ENCODE measurements at places on chromosomes 16 and 17.
A peak's percentile ranks its signal among the peaks of the same experiment; 100 is the strongest.

GRCh38 chr17:18231164-18231563, 5.7 kb downstream of the LLGL1 start:
- no peak for DNase-seq

DNA sequence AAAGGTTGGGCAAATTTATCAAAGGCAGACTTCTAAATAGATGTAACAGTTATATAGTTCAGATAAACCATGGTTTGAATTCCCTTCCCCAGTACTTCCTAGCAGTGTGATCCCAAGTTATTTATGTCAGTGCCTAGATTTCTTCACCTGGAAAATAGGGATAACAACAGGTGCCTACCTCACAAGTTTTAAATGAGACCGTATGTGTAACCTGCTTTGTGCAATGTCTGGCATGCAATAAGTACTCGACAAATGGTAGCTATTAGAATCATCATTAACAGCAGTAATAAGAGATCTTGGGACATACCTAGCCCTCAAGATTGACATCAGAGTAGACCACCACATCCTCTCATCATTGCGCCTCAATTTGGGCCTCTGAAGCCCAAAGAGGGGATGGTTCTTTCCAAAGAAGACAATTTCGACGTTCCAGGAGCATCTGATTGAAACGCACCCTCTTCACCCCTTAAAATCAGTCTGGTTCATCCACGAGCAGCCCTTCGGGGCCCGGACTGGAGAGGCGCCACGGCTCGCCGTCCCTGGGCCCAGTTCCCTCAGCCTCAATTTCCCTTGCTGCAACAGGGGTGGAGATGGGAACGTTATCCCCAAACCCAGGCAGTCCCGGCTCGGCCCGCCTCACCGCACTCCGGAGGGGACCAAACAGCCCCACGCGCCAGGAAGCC, 541 bp downstream of the ACACA start:
- DNase-seq, result peak; percentile 2

DNA sequence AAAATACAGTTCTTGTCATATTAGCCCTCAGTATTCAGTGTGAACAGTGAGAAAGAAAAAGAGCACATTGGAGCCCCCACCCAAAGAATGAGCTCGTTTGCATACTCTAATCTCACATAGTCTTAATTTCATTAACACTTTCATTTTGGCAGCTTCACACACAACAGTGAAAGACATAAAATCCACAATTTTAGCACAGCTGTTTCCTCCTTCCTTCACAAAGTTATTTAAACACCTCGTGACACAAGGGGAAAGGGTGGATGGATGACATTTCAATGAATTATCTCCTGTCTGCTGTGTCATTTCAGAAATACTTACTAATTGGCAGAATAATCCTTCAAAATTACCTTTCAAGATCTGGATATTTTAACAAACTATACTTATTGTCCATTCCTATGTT, 299.3 kb downstream of the KCNJ2 start:
- no peak for DNase-seq

GRCh38 chr16:54236773-54237172, 49.8 kb downstream of the IRX3 start:
- peak; percentile 60 for DNase-seq

DNA sequence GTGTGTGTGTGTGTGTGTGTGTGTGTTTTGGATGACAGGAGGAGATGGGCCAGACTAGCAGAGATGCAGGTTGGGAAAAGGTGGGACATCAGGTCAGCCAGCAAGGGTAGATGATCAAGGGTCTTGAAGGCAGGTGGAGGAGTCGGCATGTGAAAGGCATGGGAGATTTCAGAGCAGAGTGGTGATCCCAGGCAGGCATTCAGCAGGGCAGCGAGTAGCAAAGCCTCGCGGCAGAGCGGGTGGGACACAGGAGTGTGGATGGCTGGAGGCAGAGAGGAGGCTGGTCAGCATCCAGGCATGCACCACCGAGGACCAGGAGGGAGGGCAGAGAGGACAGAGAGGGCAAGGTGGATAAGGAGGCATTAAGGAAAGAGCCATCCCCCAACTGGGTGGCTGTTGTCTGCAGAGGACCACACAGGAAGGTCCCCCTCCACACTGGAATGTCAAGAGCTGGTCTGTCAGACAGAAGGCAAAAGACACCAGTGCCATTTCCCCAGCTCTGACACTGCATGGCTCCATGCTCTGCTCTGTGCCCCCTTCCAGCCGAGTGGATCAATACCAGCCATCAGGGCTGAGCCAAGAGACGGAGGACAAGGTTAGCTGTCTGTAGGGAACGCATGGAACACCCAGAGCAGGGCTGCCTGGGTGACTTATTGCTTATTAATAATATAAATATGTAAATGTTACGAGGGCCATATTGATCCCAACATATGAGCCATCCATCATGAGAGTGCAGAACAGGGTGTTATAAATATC, 74.8 kb upstream of the RPL38 start:
- no peak for DNase-seq

DNA sequence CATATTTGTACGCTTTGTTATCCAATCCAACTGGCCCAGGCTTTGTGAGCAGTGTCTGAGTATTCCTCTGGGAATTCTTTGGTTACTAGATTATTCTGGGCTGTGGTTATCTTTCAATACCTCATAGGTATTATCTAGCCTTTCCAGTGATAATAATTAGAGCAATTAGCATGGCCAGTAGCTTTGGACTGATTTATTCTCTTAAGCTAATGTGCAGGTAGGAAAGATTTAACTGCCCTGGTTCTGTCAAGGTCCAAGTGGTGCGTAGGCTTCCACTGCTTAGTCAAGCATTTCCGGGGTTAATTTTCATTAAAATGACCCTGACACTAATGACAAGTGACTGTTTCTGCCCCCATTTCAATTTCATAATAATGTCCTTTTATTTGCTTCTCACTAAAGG, 54.2 kb upstream of the PMFBP1 start:
- no peak for DNase-seq

- peak; percentile 72 for DNase-seq
Observed at GRCh38 chr16:67470359-67470758, 10.6 kb downstream of the ATP6V0D1 start.

- DNase-seq, result peak; percentile 4
Observed at GRCh38 chr16:71675380-71675779, 49.1 kb downstream of the PHLPP2 start.

GRCh38 chr17:68840073-68840472, 115.1 kb downstream of the ABCA8 start:
- DNase-seq, result peak; percentile 84

- DNase-seq, result no peak
Observed at GRCh38 chr16:11418506-11418905, 73.2 kb downstream of the RMI2 start.

- no peak for DNase-seq
Observed at GRCh38 chr17:19388791-19389785, 2.1 kb upstream of the MFAP4 start.

DNA sequence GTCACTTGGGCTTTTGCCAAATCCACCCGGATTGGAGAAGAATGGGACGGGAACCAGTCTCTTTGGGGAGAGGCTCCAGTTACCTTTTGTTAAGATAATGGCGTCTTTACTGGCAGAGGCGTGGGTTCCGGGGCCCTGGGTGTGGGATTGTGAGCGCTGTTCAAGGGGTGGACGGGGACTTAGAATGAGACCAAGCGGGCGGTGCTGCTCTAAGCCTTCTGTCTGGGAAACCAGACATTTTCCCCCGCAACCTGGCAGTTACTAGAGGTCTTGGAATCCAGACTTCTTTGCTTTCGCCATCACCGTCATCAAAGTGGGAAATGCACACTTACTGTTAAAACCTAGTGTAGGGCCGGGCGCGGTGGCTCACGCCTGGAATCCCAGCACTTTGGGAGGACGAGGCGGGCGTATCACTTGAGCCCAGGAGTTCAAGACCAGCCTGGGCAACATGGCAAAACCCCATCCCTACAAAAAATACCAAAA, 706 bp downstream of the TEN1 start:
- DNase-seq, result peak; percentile 77

GRCh38 chr17:56206351-56206750, 53.1 kb downstream of the ANKFN1 start:
- no peak for DNase-seq

GRCh38 chr16:57091975-57092785, at the start of gene CPNE2:
Gene CPNE2, plus strand, starts transcription at chr16:57092583. Its CDS starts 18,160 bp downstream, at chr16:57110743.
- peak; percentile 38 for DNase-seq

DNA sequence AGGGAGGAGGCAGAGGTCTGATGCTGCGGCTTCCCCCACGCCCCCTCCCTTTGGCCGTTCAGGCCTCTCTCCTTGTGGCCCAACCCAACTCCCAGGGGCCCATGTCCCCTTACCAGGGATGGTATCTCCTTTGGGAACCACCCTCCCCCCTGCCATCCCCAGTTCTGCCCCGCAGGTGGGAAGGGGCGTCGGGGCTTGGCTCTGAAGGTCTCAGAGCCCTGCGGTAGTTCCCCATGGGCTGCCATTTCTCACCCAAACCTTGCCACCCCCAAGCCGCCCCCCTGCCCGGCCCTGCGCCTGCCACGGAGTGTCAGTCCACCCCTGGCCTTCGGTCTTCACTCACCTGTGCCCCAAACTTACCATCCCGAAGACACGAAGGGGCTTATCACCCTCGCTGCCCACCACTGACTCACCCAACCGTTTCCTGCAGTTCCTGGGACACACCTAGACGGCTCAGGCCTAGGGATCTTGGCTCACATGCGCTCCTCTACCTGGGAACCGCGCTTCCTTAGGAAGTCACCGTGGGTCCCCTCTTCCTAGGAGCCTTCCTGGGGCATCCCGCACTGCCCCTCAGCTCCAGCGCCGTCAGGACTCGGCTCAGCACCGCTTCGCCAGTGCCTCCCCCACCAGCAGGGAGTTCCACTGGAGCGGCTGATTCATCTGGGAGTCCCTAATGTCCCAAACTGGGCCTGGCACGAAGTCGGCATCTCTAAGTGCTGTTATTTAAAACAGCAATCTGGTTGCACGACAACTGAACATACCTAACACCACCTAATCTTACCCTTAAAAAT, 1.1 kb upstream of the DOC2A start:
- DNase-seq, result no peak

DNA sequence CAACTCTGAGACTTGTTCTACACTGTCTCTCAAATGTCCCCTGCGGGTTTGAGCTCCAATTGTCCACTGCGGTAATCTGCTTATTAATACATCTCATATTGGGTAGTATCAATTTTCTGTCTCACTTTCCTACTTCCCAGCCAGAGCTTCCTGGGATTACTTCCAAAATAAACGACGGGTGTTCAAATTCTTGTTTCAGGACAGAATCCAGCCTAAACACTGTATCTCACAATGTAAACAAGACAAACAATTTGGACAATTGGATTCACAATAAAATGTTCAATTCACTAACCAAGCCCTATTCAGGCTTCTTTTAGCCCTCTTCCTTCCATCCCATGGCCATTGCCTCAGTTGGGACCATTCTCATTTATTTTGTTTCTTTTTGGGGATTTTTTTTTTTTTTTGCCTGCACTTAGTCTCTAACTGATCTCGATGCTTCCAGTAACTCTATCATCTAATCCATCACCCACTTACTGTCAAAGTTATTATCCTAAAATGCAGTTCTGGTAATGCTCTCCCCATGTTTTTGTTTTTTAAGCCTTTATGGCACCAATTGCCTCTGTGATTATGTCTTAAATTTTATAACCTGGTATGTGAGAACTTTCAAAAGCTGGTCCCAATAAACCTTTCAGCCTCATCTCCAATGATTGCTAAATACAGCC, 2.0 kb upstream of the VAT1L start:
- DNase-seq, result peak; percentile 10

DNA sequence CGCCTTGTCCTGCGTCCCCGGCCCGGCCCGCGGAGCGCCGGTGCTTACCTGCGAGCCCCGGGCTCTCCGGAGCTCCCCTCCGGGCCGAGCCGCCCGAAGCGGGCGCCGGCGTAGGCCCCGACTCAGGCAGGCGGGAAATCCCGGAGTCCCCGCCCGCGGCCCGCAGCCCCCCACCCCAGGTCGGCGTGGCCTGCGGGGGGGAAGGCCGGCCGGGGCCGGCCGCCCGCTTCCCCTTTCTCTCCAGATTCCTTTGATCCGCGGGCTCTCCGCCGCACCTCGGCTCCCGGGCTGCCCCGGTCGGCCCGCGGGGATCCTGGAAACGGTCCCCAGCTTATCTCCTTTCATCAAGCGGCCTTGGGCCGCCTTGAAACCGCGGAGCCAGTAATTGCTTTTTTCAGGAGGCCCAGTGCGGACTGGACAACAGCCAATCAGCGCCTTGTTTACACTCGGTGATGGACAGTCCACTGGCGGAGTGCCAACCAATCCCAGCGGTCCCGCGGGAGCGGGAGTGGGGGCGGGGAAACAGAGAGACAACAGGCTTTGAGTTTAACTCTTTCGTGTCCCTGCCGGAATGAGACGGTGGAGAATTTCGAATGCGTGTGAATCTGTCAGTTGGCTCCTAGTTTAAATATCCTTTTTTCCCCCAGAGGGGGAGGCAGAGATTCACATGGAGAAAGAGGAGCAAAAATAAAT, 1.4 kb upstream of the BAHCC1 start:
- peak; percentile 99 for DNase-seq

DNA sequence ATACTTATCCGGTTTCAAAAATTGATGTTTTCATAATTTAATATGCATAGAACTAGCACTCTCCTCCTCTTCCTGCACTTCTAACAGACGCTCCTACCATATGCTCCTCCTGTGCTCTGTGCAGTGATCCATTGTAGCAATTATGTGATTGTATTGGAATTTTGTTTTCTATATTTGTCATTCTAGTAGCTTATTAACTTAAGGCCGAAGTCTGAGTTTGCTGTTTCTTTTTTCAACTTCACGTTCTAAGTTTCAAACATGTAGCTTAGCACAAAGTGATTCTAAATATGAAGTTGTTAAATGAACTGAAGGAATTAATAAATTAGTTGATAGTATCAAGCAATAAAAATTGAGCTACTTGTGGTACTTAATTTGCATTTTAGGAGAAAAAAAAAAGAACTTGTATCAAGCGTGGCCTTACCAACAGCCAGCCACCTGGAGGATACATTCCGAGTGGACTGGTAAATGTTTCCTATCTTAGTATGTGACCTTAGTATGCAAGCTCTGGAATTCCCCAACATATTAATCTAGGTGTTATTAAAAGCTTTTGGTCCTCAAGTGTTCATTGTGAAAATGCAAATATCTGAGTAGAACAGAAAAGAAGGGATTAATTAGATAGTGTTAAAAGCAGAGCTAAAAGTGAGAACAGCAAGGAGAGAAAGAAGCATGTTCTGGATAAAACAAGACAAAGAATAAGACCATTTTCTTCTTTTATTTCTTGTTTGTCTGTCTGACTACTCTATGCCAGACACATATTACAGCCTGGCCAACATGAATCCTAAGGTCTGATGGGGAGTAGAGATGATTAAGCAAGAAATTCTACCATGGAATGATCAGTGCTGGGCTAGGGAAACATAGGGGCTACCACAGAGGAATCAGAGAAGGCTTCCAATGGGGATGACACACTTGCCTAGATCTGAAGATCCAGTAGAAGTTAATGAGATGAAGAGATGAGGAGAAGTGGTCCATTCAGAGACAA, 290.4 kb upstream of the MON1B start:
- DNase-seq, result no peak

GRCh38 chr17:65514541-65514940, 46.9 kb downstream of the AXIN2 start:
- peak; percentile 72 for DNase-seq

GRCh38 chr16:11157143-11157542, 98.9 kb downstream of the SOCS1 start:
- DNase-seq, result no peak

DNA sequence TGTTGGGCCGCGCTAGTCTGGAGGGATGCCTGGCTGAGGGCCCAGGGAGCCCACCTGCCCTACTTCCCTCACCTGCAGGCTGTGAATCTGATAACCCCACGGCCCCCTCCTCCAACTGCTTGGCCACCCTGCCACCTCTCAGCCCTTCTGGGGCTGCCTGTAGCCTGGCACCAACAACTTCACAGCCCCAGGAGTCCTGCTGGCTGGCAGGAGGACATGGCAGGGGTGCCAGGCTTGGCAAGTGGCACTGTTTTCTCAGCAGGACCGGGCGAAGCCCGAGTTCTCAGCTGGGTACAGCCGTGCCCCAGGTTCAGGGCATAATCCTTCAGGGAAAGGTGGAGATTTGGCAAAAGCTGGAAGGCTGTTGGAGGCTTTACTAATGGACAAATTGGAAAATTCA, 129.6 kb downstream of the CMIP start:
- no peak for DNase-seq

Measured in fibroblast of gingiva (primary cell).